ENCODE measurements at places on chromosomes 11 and 22.

DNA sequence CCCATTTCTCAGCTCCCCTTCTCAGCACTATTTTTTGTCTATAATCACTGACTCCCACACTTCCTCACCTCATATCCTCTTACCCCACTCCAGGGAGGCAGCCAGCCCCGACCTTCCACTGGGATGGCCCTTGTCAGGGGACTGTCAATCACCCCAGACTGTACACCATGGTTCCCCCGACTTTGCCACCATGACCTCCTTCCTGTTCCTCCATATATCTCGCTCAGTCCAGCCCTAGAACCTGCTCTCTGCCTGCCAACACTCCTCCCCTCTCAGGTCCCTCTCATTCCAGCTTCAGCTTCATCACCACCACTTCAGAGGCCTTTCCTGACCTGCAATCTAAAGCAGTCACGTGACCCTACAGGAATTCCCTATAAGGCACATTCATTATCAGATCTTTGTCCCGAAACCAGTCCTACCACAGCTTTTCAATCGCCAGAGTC lies 16.5 kb downstream of the PRPF19 start:
- DNase-seq, result no peak

GRCh38 chr11:12728417-12728816 lies 54.2 kb downstream of the TEAD1 start:
- no peak for DNase-seq

GRCh38 chr11:94217705-94218104 lies 86.7 kb upstream of the IZUMO1R start:
- DNase-seq, result no peak

- no peak for DNase-seq
Observed at GRCh38 chr11:80007616-80008015, 566.8 kb upstream of the TENM4 start.

GRCh38 chr11:94749369-94749768 lies 18.8 kb upstream of the AMOTL1 start:
- DNase-seq, result no peak

- DNase-seq, result no peak
Observed at GRCh38 chr11:112627588-112628045, 333.6 kb upstream of the NCAM1 start.

DNA sequence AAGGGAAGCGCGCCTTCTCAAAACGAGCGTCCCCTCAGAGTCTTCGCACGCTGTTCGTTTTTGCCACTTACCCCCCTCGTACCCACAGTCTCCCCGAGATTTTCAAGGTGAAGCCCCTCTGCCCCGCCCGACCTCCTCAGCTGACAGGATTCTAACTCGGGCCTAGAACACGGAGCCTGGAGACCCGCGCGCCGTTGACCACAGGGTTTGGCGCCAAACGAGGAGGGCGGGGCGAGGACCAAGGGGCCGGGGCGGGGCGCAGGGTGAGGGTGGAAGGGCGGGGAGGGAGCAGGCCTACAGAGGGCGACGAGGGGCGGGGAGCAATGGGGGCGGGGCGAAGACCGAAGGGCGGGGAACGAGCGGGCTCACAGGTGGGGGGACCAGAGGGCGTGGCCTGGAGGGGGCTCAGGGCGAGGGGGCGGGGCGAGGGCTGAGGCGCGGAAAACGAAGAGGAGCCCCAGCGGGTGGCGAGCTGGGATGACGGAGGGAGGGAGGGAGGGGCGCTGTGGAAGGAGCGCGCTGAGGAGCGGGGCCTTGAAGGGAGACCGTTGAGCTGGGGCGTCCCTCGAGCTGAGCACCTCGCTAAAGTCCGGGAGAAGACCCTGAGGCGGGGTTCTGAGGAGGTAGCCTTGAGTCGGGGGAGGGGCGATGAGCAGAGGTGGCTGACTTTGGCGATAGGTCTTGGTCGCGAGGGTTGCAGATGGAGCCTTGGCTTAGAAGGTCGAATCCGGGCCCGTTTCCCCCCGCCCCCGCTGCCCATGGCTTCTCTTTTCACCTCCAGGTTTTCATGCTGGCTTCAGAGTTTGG lies at the start of gene DMC1:
TSS of gene DMC1 (minus strand) at position 212 of the 807 bp plus-strand sequence. CDS start 1,927 bp downstream, outside the sequence.
- DNase-seq, result peak; percentile 98

GRCh38 chr11:2669634-2670469 lies 29.9 kb downstream of the KCNQ1OT1 start:
- DNase-seq, result no peak

GRCh38 chr11:96234866-96235441 lies 108.0 kb downstream of the MAML2 start:
- DNase-seq, result no peak

- peak; percentile 12 for DNase-seq
Observed at GRCh38 chr11:126194121-126194543, 17.3 kb downstream of the RPUSD4 start.

DNA sequence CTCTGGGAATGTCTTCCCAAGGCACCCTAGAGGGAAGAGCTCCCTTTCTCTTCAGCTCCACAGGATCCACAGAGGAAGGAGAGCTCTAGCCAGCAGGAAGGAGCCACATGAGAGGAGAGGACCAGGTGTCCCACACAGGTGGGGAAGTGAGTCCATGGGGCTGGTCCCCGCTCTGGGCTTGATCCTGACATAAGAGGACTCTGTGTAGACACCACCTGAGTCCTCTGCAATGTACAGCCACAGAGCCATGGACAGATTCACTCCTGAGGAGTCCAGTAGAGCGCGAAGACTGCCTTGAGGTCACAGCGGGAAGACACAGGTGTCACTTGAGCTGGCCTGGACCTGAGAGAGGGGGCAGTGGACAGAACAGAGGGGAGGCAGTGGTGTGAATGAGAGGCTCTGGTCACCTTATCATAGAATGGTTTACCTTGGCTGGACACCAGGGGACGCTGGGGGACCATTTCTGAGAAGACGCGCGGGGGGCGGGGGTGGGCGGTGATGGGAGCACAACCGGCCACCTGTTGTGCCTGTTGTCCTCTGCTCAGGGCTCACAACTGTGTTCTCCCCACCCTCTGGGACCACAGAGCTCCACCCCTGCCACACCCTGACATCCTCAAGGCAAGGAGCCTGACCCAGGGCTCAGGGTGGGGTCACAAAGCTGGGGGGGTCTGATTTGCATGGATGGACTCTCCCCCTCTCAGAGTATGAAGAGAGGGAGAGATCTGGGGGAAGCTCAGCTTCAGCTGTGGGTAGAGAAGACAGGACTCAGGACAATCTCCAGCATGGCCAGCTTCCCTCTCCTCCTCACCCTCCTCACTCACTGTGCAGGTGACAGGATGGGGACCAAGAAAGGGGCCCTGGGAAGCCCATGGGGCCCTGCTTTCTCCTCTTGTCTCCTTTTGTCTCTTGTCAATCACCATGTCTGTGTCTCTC lies 128.2 kb downstream of the ZNF280B start:
- no peak for DNase-seq

DNA sequence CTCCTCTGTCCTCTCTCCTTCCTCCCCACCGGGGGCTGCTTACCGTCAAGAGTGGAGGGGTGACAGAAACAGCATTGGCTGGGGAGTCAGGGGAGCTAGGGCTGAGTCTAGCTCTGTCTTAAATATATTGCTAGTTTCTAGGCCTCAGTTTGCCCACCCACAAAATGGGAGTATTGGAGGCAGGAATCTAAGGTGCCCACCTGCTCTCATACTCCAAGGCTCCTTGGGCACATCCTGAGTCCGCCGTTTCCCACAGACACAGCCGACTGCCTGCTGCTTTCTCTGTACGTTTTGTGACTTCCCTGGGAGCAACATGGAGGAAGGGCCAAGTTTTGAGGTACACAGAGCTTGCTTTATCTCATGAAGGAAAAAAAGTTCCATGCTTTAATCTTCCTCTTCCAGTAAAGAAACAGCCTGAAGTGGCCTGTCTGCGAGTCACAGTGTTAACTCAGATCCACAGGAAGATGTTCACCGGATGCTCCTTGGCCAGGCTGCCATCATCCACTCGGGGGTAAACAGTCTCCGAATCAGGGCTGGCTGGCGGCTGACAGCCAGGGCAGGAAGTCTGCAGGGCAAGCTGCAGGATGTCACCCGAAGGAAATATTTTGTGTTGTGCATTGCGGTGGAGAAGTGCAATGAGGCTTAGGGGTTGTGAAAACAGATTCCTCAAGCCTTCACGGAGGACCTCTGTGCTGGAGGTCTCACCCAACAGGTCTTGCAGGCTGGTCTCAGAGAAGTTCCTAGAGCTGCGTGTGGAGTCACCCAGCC lies 11.0 kb upstream of the CERK start:
- peak; percentile 65 for DNase-seq

GRCh38 chr11:120209746-120210625 lies 846 bp upstream of the OAF start:
- no peak for DNase-seq

GRCh38 chr11:60937144-60937527 lies 12.9 kb downstream of the TMEM132A start:
- no peak for DNase-seq

GRCh38 chr11:67698247-67698646 lies 23.8 kb upstream of the ALDH3B2 start:
- no peak for DNase-seq

GRCh38 chr11:2998073-2998850 lies 6.1 kb upstream of the NAP1L4 start:
- DNase-seq, result no peak

GRCh38 chr11:71420455-71421241 lies 27.5 kb downstream of the DHCR7 start:
- DNase-seq, result no peak

DNA sequence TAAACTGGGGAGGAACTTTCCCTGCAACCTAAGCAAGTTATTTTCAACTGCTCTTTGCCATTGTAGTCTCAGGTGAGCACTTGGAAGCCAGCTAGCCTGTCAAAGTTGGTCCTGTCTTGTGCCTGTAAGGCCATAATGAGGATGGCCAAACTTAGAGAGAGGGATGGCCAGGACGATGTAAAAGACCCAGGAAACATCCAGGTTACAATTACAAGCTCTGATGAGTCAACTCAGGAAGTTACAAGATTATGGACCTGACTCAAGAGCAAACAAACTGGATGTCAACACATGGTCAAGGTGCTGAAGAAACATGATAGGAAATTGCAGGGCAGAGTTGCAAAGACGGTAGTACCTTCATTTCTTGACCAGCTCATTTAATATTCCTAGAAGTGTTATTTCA lies 1.6 kb downstream of the GTPBP1 start:
- no peak for DNase-seq

DNA sequence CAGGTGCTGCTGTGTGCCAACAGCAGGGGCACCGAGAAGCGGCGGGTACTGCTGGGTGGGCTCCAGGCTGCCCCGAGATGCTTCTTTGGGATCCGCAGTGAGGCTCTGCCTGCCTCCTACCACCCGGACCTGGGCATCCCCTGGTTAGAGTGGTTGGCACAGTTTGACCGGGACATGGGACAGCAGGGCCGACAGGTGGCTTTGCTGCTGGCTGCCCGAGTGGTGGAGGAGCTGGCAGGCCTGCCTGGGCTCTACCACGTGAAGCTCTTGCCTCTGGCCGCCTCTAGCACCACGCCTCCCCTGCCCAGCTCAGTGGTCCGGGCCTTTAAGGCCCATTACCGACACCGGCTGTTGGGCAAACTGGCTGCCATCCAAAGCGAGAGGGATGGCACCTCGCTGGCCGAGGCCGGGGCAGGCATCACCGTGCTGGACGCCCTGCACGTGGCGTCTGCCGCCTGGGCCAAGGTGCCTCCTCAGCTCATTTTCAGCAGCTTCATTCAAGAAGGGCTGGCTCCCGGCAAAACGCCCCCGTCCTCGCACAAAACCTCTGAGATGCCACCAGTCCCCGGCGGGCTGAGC lies 1.9 kb downstream of the TIGD3 start:
- DNase-seq, result no peak

GRCh38 chr11:75582506-75582894 lies 20.4 kb downstream of the SERPINH1 start:
- DNase-seq, result no peak

GRCh38 chr11:34679681-34680080 lies 58.8 kb downstream of the EHF start:
- DNase-seq, result no peak

GRCh38 chr22:50218996-50219727 lies 18.4 kb downstream of the SELENOO start:
- DNase-seq, result no peak

DNA sequence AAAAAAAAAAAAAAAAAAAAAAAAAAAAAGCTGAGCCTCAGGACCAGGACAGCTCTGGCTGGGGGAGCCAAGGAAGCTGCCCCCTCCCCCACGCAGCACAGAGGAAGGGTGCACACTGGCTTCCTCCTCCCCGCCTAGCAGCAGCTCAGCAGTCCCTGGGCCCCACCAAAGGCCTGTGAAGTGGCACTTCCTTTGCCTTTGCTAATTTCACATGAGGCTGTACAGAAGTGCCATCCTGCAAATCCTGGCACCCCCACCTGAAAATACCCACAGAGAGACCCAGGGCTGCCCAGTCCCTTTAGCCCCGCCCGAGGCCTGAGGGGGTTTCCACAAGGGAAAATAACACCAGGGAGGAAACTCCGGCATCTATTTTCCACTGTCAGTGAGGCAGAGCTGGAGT lies 3.9 kb downstream of the RHOG start:
- peak; percentile 41 for DNase-seq

GRCh38 chr11:112237451-112237850 lies 11.2 kb downstream of the PTS start:
- DNase-seq, result no peak

- DNase-seq, result no peak
Observed at GRCh38 chr11:96229354-96229977, 113.5 kb downstream of the MAML2 start.

DNA sequence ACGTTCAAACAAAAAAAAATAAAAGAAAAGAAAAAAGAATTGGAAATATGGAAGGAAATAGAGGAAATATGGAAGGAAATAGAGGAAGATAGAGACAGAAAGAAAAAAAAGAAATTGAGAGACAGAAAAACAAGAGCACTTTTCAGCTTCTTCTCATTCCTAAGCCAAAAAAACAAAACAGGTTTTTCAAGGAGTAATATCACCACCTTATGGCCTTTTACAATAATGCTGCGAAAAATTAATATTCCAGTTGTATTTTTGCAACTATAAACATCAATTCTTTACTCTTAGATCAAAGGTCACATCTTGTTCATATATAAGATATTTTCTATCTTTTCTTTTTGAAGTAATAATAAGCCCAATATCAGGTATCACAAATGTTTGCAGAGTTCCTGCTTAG lies 328.3 kb downstream of the FAT3 start:
- DNase-seq, result no peak

DNA sequence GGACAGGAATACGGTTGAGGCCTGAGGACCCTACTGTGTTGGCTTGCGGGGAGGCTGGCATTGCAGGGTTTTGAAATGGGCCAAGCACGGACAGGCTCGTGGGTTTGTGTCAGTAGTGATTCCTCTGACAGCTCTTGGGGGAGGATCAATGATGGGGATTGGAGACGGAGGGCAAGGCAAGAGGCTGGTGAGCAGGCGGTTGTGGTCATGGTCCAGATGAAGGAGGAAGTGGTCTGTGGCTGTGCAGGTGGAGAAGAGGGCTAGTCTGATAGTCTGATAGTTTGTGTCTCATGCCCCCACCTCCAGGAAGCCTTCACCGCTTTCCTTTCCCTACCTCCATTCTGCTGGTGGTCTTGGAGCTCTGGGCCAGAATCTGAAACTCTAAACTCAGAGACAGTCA lies 3.0 kb downstream of the MAFF start:
- no peak for DNase-seq

- DNase-seq, result no peak
Observed at GRCh38 chr11:134579724-134580609, 167.9 kb upstream of the B3GAT1 start.

Data from activated T-cell treated with anti-CD3 and anti-CD28 coated beads for 1 hour (primary cell).